Germinal center (tissue), 1 donor: ENCODE measurements at places on chromosomes 2 and 18.

GRCh38 chr2:208541461-208541988, 134.9 kb downstream of the PTH2R start:
- DNase-seq = no peak

GRCh38 chr2:199680482-199680881, 170.5 kb downstream of the FTCDNL1 start:
- DNase-seq = no peak

DNA sequence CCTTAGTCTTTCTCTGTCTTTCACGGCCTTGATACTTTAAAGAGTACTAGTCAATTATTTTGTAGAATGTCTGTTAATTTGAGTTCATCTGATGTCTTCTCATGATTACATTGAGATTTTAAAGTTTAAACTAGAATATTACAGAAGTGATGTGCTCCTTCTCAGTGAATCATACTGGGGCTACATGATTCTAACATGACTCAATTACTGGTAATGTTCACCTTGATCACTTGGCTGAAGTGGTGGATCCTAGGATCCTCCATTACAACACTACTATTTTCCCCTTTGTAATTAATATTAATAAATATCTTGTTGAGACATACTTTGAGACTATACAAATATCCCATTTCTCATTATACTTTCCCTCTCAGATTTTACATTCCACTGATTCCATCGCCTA, 148.5 kb downstream of the CAMKMT start:
- DNase-seq = no peak

GRCh38 chr2:227534714-227535113, 62.8 kb downstream of the AGFG1 start:
- no peak for DNase-seq

DNA sequence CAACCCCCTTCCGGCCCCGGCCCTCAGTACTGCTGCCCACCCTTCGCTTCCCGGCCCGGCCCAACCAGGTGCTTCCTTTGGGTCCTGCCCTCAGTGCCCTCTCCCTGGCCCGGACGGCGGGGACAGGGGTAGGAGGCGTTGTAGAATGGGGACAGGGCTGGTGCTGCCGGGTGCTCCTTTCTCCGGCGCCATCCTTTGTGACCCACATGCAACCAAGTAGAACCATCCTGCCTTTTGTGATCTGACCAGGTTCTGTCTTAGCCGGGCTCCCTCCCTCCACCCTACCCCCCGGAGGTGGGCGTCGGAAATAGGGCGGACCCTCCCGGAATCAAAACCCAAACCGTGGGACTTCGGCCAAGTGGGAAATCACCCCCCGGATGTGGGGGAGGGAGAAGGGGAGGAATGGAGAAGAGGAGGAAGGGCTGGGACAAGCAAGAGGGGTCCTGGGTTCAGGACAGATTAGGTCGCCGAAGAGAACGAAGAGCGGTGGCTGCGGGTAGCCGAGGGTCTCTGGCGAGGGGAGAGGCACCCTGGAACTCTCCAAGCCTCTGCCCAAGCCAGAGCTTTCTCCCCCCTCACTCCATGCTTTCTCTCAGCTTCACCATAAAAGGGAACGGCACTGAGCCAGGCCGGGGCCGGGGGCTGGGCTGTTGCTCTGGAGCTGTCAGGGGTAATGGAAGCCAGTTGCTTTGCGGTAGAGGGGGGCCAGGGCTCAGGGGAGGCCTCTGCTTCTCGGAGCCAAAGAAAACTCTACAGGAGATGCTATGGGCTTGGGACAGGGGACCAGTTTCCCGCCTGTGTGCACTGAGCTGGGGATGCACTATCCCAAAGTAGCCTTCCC, 756 bp upstream of the OST4 start:
- DNase-seq = no peak

DNA sequence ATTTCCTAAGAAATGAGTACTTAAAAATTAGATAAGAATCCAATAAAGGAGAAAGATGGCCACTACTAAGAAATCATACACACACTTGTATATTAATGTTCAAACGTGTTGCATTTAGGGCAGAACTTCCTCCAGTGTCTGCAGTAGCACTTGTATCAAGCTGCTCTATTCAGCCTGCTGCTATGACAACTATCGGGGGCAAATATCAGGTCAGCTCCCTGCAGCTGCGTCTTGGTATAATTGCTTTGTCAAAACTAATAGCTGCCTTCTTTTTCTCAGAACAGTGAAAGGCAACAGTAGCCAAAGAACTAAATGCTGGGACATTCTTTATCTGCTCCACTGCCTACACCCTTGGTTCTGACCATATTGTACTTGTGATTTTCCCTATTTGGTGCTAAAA, 300.7 kb downstream of the NOL4 start:
- no peak for DNase-seq

GRCh38 chr2:236246711-236247246, 17.4 kb downstream of the ASB18 start:
- no peak for DNase-seq

DNA sequence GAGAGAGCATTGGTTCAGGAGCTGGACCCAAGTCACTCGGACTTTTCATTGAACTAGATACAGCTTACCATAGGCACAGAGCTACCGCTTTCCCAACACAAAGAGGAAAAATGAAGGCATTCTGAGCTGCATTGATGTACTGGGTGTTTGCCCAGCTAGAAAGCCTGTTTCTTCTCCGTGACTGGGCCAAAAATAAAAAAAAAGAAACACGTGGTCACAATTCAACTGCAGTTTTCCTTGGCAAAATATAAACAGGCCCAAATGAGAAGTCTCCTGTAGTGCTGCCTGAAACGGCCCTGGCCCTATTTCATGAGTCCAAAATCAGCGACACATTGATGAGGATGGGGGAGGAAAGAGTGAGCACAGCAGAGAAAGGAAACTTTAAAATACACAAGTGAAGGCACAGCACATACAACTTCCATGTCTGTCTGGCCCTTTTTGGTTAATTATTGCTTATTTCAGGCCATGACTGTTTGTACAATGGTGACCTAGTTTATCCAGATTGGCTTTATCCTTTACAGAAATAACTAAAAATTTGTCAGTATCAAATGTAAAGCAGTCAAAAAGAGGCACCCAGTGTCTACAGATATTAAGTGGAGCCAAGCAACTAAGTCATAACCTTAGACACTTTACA, 179.7 kb downstream of the ICOS start:
- DNase-seq = no peak
